Hematopoietic multipotent progenitor cell treated with erythropoietin and hydrocortisone succinate and interleukin-3 and kit ligand, for 6 days (in vitro differentiated cells): ENCODE measurements at places on chromosomes 3 and 15.
A peak's percentile ranks its signal among the peaks of the same experiment; 100 is the strongest.

GRCh38 chr15:60720493-60721256 is 241.7 kb upstream of the ICE2 start:
- DNase-seq, result no peak

- no peak for DNase-seq
Observed at GRCh38 chr3:170490828-170491560, 72.3 kb downstream of the CLDN11 start.

DNA sequence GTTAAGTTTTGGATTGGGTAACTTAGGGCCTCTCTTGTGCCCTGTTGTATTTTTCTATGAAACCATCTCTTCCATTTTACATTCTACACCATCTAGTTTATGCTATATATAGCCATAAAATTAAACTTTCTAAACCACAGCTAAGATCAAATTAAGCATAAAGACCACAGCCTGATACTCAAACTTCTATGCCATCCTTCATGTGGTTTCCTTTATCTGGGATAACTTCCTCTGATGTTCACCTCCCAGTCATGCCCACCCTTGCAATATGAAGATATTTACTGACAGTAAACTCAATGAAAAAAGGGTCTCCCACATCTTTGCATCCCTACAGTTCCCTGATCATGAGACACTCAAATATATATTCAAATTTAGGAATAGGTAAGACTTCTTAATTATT is 4.2 kb downstream of the SELENOK start:
- DNase-seq, result no peak

DNA sequence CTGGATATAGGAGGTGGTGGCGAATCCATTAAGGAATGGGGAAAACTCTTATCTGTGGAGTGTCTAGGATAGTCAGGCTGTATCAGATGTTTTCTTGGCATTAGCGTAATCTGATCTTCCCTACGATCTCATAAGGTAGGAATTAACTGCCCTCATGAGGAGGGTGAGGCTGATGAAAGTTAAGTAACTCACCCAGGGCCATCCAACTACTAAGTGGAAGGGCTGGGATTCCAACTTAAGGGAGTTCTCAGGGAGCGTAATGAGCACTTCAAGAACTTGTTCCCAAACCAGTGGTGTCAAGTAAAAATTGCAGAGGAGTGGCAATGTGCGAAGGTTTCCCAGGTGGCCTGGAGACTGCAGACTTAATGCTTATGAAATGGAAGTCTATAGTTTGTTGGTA is 55.9 kb upstream of the OSBPL11 start:
- DNase-seq, result no peak

DNA sequence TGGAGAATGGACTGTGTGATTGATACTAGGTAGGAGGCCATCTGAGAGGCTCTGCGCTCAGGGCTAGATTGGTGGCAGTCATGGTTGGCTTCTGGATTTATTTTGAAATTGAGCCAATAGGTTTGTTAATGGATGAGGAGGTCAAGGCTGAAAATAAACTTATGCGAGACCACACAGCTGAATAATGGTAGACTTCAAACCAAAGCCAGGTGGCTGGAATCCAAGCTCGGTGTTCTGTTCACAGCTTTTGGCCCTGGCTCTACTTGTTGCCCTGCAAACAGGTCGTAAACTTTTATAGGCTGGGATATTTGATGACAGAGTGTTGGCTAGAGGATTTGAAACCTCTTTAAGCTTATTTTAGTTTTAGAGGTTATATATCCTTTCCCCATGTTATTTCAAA is 160.4 kb downstream of the CHL1 start:
- DNase-seq, result no peak

DNA sequence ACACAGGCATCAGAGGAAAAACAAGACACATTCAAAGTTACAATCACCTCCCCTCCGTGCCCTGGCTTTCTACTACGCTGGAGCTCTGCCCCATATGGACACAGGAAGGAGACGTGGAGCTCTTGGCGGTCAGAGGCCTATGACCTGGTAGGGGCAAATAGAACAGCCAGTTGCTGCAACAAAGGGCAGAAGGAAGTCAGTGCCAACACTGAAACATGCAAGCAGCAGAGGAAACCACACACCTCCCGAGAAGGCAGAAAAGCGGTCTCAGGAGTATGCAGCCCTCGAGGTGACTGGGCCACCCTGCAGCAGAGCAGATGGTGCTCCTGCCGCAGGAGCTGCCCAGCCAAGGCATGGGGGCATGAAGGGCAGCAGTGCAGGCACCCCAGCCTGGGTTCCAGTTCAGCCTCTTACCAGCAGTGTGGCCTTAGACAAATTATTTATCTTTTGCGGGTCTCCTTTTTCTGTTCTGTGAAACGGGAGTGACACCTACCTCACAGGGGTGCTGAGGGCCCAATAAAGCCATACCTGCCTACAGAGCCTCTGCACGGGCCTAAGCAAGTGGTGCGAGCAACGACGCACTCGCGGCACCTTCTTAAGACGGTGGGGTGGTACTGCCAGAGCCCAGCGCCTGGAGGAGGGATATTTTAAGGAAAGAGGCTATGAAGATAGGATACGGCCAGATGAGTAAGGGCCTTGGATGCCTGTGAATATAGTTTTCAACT is 8.6 kb downstream of the ZXDC start:
- no peak for DNase-seq

- peak; percentile 20 for DNase-seq
Observed at GRCh38 chr15:67998599-67999133, 55.4 kb upstream of the PIAS1 start.

DNA sequence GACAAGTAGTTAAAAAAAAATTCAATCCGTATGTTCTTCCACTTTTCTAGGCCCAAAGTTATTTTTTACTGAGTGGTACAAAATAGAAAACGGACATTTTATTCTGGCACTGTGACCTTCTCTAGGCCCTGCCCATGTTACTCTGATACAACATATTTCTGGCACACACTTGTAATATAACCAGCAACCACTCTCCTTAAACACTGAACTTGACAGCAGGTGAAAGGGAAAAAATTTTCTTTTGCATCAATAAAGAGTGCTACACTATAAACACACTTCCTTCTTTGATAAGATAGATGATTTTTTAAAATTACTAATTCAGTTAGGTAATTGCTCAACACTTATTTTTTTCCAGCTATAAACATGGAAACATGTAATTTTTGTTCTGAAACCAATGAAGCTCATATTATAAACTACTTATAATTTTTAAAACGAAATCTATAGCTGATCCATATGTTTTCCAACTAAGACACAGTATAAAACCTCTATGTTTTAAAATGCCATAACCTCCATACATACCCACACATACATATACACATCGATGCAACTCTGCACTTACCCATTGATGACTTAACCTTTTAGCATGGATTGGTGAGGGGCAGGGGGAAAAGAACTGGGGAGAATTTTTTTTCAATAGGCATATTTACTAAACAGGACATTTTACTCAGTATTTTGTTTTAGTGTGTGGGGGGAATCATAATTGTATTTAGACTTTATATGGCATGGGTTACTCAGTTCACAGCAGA is 5.3 kb upstream of the CTNNB1 start:
- no peak for DNase-seq

DNA sequence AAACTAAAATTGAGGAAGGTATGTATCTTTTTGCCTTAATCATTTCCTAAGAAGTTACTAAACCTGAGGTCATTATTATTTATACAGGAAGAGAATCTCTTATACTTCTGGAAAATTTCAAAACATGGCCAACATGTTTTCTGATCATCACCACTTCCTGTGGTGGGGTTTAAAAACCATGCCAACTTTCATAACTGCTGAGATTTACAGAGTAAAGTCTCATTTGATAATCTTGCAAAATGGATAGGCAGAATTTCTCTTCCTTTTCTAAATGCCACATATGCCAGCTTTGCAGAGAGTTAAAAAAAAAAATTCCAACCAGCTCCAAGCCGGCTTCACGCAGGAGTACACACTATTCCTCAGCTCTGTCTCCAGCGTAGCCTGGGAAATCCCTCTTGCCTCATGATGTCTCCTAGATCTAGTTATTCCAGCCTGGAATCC is 124.3 kb upstream of the SPRED1 start:
- peak; percentile 47 for DNase-seq

GRCh38 chr3:175620532-175620931 is 761.4 kb downstream of the NAALADL2 start:
- no peak for DNase-seq

DNA sequence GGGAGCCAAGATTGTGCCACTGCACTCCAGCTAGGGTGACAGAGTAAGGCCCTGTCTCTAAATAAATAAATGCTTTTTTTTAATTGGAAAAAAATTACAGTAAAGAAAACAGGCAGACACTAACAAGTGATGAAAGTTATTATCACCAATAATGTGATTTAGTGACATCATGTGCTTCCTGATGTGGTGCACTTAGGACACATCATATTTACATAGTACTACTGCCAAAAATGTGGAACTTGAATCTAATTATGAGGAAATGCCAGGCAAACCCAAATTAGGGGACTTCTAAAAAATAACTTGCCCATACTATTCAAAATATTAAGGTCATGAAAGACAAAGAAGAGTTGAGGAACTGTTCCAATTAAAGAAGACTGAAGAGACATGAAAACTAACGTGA is 30.8 kb downstream of the MAP4 start:
- no peak for DNase-seq

DNA sequence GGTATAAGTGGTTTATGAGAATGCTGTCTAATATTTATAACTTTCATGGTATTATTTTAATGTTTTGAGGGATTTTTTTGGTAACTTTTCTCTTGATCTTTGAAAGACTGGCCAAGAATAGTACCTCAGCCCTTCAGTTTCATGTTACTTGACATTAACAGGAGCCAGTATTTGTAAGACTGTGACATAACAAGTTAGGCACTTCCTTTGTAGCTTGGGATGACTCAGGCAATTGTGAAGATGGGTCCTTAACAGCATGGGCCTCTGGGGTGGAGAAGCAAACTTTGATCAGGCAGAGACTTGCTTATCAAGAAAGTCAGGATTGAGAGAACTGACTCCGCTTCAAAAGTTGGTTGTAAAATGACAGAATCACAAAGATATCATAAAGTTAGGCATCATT is 9.5 kb downstream of the LRRC49 start:
- DNase-seq, result no peak

DNA sequence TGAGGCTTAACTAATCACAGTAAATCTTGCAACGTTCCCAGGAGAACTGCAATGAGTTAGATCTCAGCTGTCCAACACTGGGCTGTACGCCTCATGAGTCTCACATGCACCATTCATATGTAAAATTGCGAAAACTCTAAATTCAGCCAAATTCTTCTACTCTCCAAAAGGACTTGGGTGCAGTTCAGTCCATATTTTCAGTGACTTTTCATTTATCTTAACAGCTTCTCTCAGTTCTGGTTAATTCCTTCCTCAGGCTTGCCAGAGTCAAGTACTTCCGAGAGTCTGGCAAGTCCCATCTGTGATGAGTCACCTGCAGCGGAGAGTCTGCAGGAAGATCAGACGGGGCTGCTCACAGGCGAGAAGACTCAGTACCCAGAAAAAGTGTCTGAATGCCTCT is 11.5 kb downstream of the CCDC80 start:
- DNase-seq, result no peak

DNA sequence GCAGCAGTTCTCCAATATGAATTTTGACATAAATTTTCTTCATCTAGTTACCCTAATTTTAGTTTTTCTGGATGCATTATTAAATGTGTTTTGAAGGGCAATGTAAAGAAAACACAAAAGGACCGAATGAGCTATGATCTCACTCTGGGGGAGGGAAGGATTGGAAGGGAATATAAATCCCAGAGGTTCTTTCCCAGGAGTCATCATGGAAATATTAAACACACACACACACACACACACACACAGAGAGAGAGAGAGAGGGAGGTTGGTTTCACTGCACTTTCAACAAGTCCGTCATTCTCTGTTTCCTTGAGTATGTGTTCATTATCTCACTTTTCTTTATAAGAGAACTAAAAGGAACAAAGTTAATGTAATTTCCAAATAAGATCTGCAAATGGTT is 70.7 kb upstream of the DCBLD2 start:
- no peak for DNase-seq

DNA sequence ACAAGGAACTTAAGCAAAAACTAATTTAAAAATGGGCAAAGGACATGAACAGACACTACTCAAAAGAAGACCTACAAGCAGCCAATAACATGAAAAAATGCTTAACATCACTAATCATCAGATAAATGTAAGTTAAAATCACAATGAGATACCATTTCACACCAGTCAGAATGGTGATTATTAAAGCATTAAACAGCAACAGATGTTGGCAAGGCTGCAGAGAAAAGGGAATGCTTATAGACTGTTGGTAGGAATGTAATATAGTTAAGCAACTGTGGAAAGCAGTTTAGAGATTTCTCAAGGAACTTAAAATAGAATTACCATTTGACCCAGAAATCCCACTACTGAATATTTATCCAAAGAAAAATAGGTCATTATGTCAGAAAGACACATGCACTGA is 482.2 kb downstream of the SQOR start:
- DNase-seq, result no peak

- no peak for DNase-seq
Observed at GRCh38 chr3:89392991-89393390, 285.6 kb downstream of the EPHA3 start.

DNA sequence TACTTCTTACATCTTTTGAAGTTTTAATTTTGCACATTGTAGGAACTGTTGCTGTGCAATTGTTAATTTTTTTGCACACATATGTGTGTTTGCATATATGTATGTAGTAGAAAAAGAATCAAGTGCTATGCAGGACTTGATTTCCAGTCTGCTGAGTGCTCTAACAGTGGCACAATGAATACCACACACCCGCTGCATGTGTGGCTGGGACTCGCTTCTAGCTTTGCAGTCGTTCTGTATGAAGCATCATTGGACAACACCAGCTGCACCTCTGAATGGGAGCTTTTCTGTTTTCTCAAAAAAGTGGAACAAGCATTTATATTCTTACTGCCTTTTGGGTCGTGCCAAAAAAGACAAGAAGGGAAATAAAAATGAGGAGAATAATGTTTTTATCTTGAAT is 564.7 kb downstream of the FOXP1 start:
- DNase-seq, result no peak

GRCh38 chr15:39579487-39580116 is 1.3 kb upstream of the THBS1 start:
- no peak for DNase-seq
